GM06990 (cell line): ENCODE measurements at places on chromosomes 16 and 17.

DNA sequence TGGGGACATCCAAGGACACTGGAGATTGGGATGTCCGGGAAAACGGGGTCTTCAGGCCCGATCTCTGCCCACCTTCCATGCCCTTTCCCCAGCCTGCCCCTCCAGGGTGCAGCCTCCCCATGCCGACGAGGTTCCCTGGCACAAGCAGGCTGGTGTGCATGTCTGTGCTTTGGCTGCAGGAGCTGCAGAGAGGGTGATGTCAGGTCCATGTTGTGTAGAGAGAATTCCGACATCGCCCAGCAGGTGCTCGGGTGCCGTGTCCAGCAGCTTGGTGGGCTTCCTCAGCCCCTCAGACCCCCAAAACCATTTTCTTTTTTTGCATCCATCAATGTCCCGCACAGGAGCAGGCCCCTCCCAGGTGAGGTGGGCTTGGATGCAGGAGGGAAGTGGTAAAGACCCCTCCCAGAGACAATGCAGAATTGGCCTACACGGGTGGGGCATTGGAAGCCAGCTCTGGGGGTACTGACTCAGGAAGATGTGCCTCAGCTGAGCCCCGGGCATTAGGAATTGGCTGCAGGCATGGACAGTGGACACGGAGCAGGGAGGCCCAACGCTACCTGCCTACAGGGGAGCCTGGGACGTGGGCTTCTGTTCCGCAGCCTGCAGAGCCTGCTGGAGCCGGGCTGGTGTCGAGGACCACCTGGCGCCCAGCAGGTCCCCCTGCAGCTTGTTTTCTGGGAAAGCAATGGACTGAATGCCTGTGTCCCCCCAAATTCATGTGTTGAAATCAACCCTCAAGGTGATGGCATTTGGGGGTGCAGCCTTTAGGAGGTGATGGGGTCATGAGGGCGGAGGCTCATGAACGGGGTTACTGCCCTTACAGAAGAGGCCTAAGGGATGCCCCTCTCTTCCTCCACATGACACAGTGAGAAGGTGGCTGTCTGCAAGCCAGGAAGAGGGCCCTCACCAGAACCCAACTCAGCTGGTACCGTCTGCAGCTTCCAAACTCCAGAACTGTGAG, 97.5 kb downstream of the METRNL start:
- no peak for DNase-seq

- DNase-seq, result no peak
Observed at GRCh38 chr17:17661134-17661533, 20.1 kb upstream of the RAI1 start.

- DNase-seq, result no peak
Observed at GRCh38 chr17:2071455-2072281, 16.8 kb downstream of the HIC1 start.

- DNase-seq, result peak; percentile 40
Observed at GRCh38 chr16:12819126-12820117, 15.7 kb upstream of the CPPED1 start.

GRCh38 chr16:20937736-20938135, 37.2 kb downstream of the LYRM1 start:
- no peak for DNase-seq

- no peak for DNase-seq
Observed at GRCh38 chr17:20083156-20083859, 74.1 kb downstream of the SPECC1 start.

- DNase-seq, result no peak
Observed at GRCh38 chr16:58832386-58832895, 98.3 kb upstream of the GOT2 start.

DNA sequence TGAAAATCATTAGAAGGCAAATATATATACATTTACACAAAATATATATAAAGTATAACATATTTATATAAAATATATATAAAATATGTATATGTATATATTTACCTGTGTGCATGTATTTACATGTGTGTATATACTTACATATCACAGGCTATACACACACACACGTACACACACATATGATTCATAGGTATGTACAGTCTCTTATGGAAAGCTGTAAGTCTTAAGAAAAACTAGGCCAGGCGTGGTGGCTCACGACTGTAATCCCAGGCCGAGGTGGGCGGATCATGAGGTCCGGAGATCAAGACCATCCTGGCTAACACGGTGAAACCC, 14.7 kb downstream of the TOM1L2 start:
- no peak for DNase-seq

- no peak for DNase-seq
Observed at GRCh38 chr16:28838558-28838918, 7.6 kb downstream of the TUFM start.

DNA sequence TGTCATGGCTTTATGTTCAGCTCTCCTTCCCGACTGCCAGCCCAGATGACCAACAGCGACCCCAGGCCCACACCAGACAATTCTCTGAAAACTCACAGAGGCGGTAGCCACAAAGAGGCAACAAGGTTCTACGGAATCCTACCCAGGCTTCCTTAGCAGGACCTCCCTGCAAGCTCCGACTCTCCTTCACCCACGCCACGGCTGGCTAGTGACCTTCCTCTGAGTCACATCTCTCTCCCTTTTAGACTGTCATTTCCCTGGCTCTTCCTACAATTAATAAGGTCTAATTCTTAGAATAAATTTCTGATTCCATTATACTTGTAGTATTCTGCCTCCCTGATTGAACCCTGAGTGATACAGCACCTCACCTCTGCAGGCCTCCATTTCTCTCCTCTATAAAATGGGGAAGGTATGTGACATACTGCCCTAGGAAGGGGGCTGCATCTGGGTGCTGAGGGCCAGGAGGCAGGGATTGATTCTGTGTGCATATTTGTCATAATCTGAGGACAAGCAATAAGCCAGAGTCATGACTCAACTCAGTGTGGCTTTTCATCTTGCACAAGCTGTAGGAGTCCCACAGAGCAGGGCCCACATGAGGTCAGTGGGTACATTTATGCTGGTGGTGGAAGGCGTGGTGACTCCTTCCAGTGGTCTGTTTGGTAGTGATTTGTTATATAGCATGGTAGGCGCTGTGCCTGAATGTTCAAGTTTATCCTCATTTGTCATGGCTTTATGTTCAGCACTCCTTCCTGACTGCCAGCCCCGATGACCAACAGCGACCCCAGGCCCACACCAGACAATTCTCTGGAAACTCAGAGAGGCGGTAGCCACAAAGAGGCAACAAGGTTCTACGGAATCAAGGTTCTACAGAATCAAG, 46.2 kb downstream of the SMPD3 start:
- no peak for DNase-seq

DNA sequence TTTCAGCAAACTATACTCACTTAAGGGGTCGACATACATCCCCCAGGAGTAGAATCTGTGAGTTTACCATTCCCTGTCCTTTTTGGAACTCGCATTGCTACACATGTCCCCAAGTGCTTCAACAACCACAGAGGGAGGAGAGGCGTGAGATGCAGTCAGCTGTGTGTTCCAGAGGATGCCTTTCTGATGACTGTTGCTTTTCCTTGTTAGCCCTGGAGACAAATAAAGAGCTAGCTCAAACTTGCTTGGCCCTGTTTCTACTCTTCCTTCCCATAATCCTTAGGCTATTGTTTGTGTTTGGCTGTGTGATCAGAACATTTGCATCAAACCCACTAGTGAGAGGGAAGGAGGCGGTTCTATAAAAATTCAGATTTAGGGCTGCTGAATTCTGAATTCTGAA, 264.0 kb downstream of the ENGASE start:
- DNase-seq, result no peak

DNA sequence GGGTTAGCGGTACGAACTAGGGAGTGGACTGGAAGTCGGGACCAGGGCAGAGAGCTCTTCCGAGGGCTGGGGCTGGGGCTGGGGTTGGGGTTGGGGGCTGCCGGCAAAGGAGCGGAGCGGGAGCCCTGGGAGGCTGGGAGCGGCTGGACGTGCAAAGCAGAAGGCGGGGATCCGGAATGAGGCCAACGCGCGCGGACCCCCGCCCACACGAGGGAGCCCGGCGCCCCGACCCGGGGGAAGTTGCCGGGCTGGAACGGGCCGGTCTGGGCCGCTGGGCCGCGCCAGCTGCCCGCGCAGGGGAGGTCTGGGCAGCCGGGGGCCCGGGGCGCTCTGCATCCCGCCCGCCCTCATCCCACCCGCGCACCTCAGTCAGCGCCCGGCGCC, 323 bp downstream of the ST3GAL2 start:
- DNase-seq, result no peak

GRCh38 chr16:1942047-1942809, 771 bp downstream of the MSRB1 start:
- DNase-seq, result no peak

DNA sequence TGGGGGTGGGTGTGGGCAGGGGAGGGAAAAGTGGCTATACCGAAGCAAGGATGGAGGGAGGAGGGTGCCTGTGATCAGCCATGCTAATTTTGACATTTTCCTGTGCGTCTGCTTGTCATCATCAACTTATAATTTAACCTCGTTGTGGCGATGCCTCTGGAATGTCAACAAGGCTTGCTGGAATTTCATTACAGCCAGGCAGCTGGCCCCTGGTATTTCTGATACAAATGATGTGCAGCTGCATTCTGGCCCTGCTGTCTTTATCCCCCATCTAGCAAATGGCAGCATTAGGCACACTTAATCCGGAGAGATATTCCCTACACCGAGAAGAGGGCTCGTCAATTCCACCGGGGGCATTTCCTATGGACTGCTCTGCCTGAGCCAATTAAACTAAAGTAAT, 278.3 kb upstream of the CCL2 start:
- no peak for DNase-seq

DNA sequence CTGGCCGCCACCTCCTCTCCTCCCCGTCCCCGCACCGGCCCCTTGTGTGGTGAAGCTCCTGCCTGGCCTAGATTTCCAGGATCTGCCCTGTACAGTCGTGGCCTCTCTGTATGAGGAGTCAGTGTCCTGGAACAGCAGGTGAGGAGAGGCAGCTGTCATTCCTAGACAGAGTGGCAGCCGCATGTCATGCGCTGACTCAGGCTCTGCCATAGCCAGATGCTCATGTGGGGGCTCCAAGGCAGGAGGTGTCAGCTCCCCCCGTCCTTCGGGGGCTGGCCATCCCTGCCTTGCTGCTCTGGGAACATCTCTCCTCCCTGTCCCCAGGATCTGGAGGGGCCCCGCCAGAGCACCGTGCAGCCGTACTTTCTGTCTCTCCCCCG, 60.4 kb downstream of the BAIAP2 start:
- no peak for DNase-seq

- DNase-seq, result no peak
Observed at GRCh38 chr17:27276653-27277156, 17.2 kb upstream of the WSB1 start.

DNA sequence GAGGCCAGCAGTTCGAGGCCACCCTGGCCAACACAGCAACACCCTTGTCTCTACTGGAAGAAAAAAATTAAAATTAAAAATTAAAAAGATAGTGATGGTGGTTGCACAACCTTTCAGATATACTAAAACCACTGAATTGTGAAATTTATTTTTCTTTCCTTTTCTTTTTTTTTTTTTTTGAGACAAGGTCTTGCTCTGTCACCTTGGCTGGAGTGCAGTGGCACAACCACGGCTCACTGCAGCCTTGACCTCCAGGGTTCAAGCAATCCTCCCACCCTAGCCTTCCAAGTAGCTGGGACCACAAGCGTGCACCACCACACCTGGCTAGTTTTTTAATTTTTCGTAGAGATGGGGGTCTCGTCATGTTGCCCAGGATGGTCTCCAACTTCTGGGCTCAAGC, 254.4 kb downstream of the SLC39A11 start:
- no peak for DNase-seq

GRCh38 chr17:76797241-76797840, 59.4 kb downstream of the MFSD11 start:
- no peak for DNase-seq

DNA sequence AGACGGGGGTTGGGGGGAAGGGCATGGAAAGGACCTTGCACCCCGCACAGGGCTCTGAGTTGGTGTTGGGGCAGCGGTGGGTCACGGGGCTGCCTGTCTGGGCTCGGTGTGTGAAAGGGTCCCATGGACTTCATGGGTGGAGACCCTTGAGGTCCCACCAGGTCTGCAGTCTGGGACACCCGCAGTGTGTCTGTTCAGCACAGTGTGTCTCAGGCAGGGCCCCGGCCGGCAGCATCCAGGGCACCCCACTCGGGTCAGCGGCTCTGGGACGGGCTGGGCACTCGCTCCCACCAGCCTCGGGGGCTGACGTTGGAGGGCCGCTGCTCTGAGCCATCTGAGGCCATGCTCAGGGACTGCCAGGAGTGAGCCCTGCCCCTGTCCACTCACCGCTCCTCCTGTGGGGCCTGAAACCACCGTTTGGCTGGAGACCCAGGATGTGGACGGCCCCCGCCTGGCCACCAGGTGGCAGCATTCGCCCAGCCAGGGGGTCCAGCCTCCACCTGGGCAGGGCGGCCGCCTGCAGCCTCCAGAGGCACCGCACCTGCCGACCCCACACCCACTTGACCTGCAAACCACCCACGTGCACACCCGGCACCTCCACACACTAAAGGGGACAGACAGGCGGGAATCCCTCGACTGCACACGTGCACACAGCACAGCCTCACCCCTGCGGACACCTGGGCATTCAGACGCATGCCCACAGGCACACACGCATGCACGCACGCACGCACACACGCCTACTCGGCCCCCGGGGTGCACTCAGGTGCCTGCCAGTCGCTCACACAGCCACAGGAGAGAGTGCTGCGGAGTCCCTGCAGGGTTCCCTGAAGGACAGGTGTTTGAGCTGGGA, 10.1 kb upstream of the ZFPM1 start:
- peak; percentile 73 for DNase-seq

DNA sequence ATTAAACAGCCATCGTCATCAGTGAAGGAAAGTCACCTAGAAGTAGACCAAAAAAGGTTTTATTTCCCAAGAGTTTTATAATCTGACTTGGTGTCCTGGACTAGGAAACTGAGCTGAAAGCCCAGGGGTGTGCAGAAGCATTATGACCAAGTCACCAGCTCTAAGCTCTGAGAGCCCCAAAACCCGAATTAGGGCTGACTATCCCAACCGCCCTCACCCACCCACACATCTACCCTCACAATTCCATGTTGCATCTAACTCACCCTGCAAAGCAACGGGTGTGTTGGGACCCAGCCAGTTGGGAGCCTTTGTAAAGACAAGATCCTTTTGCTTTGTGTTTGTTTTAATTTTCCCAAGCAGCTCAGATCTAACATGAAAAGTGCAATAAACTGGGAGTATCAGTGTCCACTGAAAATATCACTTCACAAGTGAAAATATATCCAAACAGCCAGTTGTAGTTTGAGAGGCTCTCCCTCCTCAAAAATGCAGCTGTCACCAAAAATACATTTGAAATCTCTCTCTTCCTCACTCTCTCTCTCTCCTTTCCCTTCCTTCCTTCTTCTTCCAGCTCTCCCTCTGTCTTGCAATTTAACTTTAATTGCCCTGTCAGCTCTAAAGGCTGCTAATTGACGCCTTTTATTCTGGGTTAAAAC, 16.2 kb upstream of the NOG start:
- no peak for DNase-seq

DNA sequence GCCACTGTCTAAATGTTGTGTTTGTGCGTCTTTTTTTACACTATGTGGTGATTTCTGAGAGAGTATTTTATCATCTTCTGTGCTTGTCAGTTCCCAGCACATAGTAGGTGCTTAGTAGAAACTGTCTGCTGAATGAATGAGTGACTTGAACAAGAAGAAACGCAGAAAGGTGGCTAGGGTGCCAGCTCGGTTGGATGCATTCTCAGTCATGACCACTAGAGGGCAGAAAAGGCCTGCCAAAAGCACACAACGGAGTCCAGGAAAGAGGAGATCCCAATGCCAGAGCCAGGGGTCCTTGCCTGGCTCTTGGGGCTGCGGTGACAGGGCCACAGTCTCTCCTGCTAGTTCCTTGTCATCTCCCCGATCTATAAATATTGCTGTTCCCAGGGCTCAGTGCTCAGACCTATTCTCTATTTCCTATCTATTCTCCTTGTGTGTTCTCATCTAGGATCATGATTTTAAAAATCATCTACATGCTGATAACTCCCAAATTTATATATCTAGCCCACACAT, 57.3 kb upstream of the CCL1 start:
- DNase-seq, result peak; percentile 25
